HepG2 (cell line): ENCODE measurements at places on chromosomes 3 and 15. TPM values are rescaled to one million over a fixed set of nuclear protein-coding genes. Genes with fewer than 3 reads are reported as not detected.

DNA sequence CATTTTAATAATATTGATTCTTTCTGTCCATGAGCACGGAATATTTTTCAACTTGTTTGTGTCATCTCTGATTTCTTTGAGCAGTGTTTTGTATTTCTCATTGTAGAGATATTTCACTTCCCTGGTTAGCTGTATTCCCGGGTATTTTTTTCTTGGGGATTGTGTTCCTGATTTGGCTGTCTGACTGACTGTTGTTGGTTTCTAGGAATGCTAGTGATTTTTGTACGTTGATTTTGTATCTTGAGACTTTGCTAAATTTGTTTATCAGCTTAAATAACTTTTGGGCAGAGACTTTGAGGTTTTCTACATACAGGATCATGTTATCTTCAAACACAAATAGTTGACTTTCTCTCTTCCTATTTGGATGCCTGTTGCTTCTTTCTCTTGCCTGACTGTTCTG lies 418.8 kb upstream of the ALCAM start:
- no peak overlapping the region for H3K4me3 ChIP-seq
- H3K27me3 ChIP-seq, result no peaks in the 10 kb centered on the region

GRCh38 chr15:66931768-66932633 lies 133.4 kb upstream of the SMAD3 start:
- no peaks in the 10 kb centered on the region for H3K36me3 ChIP-seq
- H3K27ac ChIP-seq, result peak overlapping the region; percentile 59
- DNase-seq, result peak; percentile 91
- H3K4me3 ChIP-seq, result peak overlapping the region; percentile 35

DNA sequence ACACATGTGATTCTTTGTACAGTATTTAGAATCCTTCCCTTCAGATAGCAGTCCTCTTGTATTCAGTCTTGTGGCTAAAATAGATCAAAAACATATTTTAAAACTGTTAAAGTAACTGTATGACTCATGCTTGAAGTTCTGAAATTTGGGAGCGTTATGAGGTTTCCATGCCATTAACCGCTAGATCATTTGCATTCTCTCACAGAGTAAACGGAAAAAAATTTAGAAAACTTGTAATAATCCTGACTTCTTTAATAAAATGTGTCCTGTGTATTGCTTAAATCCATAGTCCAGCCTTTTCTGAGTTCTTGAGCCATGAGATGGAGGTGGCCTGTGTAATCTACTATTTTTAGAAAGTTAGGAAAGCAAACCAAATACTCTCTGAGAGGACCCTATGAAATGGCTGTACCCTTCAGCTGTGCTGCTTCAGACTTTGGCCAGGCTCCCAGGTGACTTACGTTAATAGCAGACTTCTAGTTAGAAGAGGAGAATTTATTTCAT lies 33.8 kb downstream of the MBNL1 start:
- H3K27ac ChIP-seq, result peak overlapping the region; percentile 75
- H3K36me3 ChIP-seq, result 0 out of 3 replicates have a peak, but pooled peaks cover 3% of the 10 kb centered on the region
- DNase-seq, result peak; percentile 78
- peaks cover 93% of the 10 kb centered on the region for H3K4me1 ChIP-seq
- peak overlapping the region; percentile 8; the same call in 1 of the 2 replicates for H3K4me3 ChIP-seq

- H3K36me3 ChIP-seq, result no peaks in the 10 kb centered on the region
- no peak overlapping the region for H3K27ac ChIP-seq
- peaks cover 11% of the 10 kb centered on the region for H3K4me1 ChIP-seq
- no peak overlapping the region for H3K4me3 ChIP-seq
Measured at GRCh38 chr15:77616072-77616471, 16.6 kb downstream of the LINGO1 start.

The MYZAP gene
- 0.13 TPM in 1 of 2 replicates, not detected in the other for total RNA-seq

GRCh38 chr3:129539206-129539605 lies 3.8 kb upstream of the H1-8 start:
- H3K4me1 ChIP-seq, result peaks cover 65% of the 10 kb centered on the region
- DNase-seq, result no peak
- H3K27me3 ChIP-seq, result no peaks in the 10 kb centered on the region
- H3K36me3 ChIP-seq, result no peaks in the 10 kb centered on the region

The ACAN gene
- total RNA-seq, result not detected in 2 replicates

The KLHL40 gene
- not detected in 2 replicates for total RNA-seq

- no peak for DNase-seq
- H3K27ac ChIP-seq, result no peak overlapping the region
- no peaks in the 10 kb centered on the region for H3K27me3 ChIP-seq
Measured at GRCh38 chr3:99915906-99916432, 98.3 kb downstream of the CMSS1 start.

DNA sequence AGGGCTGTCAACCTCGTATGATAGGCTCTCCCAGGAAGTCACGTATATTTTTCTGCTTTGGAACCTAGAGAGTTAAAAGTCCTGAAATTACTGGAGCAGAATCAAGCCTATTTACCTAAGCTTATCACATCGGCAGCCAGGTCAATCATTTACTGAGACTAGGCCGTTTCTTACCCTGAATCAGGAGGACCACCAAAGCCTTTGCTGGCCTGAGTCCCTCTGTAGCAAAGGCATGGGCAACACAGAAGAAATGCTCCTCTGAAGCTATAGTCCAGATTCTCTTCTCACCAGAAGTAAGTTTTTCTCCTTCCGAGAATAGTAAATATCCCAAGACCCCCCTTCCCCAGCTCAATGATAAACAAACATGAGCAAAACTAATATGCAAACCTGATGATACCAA lies 125.9 kb upstream of the PHLDB2 start:
- H3K4me1 ChIP-seq, result peaks cover 83% of the 10 kb centered on the region
- H3K36me3 ChIP-seq, result no peaks in the 10 kb centered on the region
- H3K27ac ChIP-seq, result peak overlapping the region; percentile 70
- DNase-seq, result peak; percentile 86
- no peaks in the 10 kb centered on the region for H3K27me3 ChIP-seq

The ST6GAL1 gene
- 62.1 and 79.9 TPM in 2 replicates for total RNA-seq

DNA sequence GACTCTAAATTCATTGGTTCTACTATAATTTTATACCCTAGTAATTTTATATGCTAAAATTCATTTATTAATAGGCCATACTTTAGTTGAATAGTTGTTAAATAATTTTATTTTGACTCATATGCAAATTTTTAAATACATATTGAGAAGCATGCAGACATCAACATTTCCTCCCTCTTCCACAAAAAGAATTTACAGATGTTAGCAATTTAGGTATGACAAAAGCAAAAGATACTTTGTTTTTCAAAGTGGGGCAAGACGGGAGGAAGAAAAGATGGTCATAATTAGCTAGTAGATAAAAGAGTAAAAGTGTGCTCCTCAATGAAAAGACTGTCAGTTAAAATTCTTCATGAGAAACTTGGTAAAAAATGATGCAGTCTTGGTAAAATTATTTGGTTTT lies 148.9 kb upstream of the TSPAN3 start:
- no peak overlapping the region for H3K4me3 ChIP-seq
- no peaks in the 10 kb centered on the region for H3K27me3 ChIP-seq
- H3K4me1 ChIP-seq, result peaks cover 27% of the 10 kb centered on the region

GRCh38 chr3:129518581-129518980 lies 9.9 kb upstream of the RHO start:
- no peaks in the 10 kb centered on the region; the same call in 1 of the 2 replicates for H3K36me3 ChIP-seq
- DNase-seq, result no peak
- H3K4me1 ChIP-seq, result peaks cover 61% of the 10 kb centered on the region
- no peak overlapping the region for H3K27ac ChIP-seq
- no peak overlapping the region for H3K4me3 ChIP-seq
- H3K27me3 ChIP-seq, result no peaks in the 10 kb centered on the region

GRCh38 chr15:100235030-100235617 lies 106.7 kb downstream of the ADAMTS17 start:
- no peaks in the 10 kb centered on the region; the same call in 2 of the 3 replicates for H3K27me3 ChIP-seq
- no peaks in the 10 kb centered on the region for H3K4me1 ChIP-seq
- no peak overlapping the region for H3K4me3 ChIP-seq

DNA sequence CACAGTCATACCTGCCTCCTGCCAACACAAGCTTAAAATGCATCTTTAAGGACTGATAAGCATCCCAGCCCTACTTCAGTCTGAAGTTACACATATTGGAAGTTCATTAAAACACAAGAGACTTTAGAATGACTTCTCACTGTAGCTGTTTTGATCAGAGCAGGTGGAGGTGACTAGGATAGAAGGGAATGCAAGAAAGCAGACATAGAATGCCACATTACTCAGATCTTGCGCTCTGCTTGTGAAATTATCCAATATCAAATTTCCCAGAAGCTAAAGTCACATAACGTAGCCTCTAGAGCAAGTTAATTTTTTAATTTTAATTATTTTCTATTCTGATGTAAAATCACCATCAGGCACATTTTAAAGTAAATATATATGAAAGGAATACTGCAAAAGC lies 306.5 kb downstream of the PLOD2 start:
- H3K36me3 ChIP-seq, result no peaks in the 10 kb centered on the region
- DNase-seq, result no peak
- H3K4me3 ChIP-seq, result no peak overlapping the region
- H3K4me1 ChIP-seq, result no peaks in the 10 kb centered on the region

GRCh38 chr3:53744351-53744750 lies 101.9 kb downstream of the CHDH start:
- no peaks in the 10 kb centered on the region for H3K4me1 ChIP-seq
- H3K27me3 ChIP-seq, result peaks cover 3% of the 10 kb centered on the region
- no peak overlapping the region for H3K27ac ChIP-seq
- no peak overlapping the region for H3K4me3 ChIP-seq
- DNase-seq, result no peak

- no peak for DNase-seq
- H3K27me3 ChIP-seq, result no peaks in the 10 kb centered on the region
- H3K27ac ChIP-seq, result peak overlapping the region; percentile 72
- H3K4me3 ChIP-seq, result no peak overlapping the region
- H3K4me1 ChIP-seq, result peaks cover 77% of the 10 kb centered on the region
Measured at GRCh38 chr3:195197765-195198425, 73.1 kb downstream of the XXYLT1 start.

DNA sequence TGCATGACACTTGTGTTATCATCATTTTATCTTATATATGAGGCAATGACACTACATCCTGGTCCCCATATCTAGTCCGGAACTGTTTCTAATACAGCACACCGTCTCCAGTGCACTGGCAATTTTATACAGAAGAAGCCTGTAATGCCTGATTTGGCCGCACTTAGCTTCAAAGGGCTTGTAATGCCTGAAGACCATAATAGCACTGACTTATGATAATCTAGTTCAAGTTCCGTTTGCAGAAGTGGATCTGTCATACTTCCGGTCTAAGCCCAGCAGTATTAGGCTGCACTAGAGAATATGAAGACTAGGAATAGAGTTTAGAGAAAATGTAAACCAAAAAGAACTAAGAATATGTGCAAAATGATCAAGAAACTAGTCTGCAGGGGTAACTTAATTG lies 1.3 kb downstream of the BNIP2 start:
- peak overlapping the region; percentile 98 for H3K27ac ChIP-seq
- DNase-seq, result peak; percentile 15
- H3K4me3 ChIP-seq, result peak overlapping the region; percentile 79
- H3K27me3 ChIP-seq, result no peaks in the 10 kb centered on the region; the same call in 1 of the 2 replicates
- H3K36me3 ChIP-seq, result peaks cover 7% of the 10 kb centered on the region; the same call in 1 of the 3 replicates
- peaks cover 53% of the 10 kb centered on the region for H3K4me1 ChIP-seq

The GPR15 gene
- not detected in 2 replicates for total RNA-seq
